Stomach (tissue), 19 donors: ENCODE measurements at places on chromosomes 2 and 18. TPM values are rescaled to one million over a fixed set of nuclear protein-coding genes. Genes with fewer than 3 reads are reported as not detected.
A peak's percentile ranks its signal among the peaks of the same experiment; 100 is the strongest.

The NOSTRIN gene
- 46.4 TPM for total RNA-seq

The HK2 gene
- 10.3 TPM for total RNA-seq

The SLC20A1 gene
- 49.0 TPM for total RNA-seq

The SLC19A3 gene
- 3.6 TPM for total RNA-seq

DNA sequence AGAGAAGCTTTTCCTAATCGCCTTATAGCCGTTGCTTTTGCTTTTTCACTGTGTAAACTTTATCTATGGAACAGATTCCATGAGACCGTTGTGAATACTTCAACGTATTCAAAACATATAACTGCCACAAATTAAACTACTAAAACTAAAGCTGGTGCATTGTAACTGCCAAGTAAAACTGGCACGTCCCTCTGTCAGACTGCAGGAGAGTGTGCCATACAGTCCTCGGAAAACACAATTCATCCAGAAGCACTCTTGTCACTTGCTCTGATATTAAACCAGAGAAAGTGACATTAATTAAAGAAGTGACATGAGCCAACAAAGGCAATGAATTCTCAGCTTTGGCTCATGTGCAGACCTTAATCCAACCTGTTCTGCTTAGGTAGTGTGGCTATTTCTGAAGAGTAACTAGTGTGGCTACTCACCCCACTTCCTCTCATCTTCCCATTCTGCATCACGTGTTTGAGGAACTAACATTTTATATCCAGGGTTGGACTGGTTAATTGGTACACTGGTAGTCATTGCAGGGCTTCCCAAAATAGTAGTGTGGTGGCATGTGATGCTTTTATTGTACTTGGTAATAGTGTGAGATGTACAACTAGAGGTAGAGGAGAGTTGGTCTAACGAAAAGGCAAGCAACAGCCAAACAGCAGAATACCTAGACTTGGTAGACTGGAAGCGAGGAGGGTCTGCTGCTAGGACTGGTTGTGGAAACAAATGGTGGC lies 9.7 kb downstream of the VRK2 start:
- H3K4me1 ChIP-seq, result peaks cover 6% of the 10 kb centered on the region
- peaks cover 6% of the 10 kb centered on the region for H3K36me3 ChIP-seq
- H3K27ac ChIP-seq, result no peak overlapping the region
- DNase-seq, result no peak
- no peaks in the 10 kb centered on the region for H3K27me3 ChIP-seq

DNA sequence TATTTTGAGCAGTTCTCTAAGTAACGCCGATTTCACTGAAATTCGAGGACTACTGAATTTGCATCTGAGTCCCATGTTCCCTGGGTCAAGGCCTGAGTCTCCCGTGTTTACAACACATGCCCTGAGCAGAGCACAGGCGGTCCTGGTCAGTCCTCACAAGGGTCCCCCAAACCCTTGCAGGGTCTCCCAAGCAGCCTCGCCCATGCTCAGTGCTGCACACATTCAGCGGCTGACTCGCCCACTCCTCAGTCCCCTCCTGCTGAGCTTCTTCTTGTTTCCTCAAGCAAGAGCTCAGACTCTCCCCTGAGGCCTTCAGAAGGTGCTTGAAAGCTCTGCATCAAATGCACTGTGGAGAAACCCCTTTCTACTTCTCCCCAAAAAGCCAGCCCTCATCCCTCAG lies 114.6 kb downstream of the INHBB start:
- DNase-seq, result no peak
- no peaks in the 10 kb centered on the region for H3K36me3 ChIP-seq
- H3K4me3 ChIP-seq, result no peak overlapping the region
- H3K27ac ChIP-seq, result no peak overlapping the region
- H3K27me3 ChIP-seq, result peaks cover 22% of the 10 kb centered on the region

DNA sequence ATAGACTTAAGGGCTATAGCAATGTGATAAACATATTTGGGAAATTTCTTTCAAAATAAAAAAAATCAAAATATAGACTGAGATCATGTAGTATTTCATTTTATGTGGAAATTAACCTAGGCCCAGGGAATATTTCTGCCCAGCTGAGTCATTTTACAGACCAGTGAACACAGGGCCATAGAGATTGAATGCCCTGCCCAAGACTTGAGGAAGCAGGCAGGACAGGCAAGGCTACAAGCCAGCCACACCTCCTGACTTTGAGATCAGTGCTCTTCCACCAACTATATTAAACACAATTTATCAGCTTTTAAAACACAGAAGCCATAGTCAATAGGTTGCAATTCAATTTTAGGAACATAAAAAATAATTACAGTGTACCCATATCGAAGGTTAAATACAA lies 12.9 kb downstream of the CCDC148 start:
- H3K4me3 ChIP-seq, result no peak overlapping the region
- no peak overlapping the region for H3K27ac ChIP-seq
- no peaks in the 10 kb centered on the region for H3K36me3 ChIP-seq
- H3K27me3 ChIP-seq, result no peaks in the 10 kb centered on the region

DNA sequence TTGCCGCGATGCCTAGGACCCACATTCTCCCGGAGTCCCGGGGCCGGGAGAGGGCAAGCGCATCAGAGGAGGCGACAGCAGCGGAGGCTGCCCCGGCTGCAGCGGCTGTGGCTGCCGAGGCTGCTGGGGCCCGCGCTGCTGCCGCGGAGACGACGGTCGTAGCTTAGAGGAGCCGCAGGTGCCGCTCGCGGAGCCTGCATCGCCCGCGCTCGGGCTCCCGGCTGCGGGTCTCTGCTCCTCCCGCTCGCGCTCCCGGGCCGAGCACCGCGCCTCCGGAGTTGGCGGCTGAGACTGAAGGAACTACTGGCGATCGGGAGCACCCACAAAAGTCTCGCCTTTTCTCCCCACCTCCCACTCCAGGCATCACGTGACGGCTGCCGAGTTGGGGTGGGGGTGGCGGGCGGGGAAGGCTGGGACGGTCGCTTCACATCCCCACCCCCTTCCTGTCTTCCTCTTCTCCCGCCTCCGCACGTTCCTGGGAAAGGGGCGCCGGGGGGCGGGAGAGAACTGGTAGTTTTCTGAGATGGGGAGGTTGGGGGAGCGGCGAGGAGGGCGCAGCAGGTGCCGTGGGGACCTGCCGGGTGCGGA lies at the start of gene LYPD1:
TSS of gene LYPD1 (minus strand) at position 298 of the 588 bp plus-strand sequence. CDS start at position 25, 273 bp downstream.
- peak within 1 kb of the TSS; percentile 53 for H3K4me3 ChIP-seq
- H3K36me3 ChIP-seq, result no peaks in the 10 kb centered on the region
- H3K27me3 ChIP-seq, result peaks cover 38% of the 10 kb centered on the region
- no peak within 1 kb of the TSS for H3K27ac ChIP-seq
- H3K4me1 ChIP-seq, result peaks cover 39% of the 10 kb centered on the region

GRCh38 chr2:143936538-143936847 lies 583.4 kb downstream of the ZEB2 start:
- H3K4me1 ChIP-seq, result peaks cover 6% of the 10 kb centered on the region
- no peaks in the 10 kb centered on the region for H3K36me3 ChIP-seq
- peak overlapping the region; percentile 53 for H3K4me3 ChIP-seq
- DNase-seq, result no peak

GRCh38 chr2:190809876-190810525 lies 70.6 kb upstream of the GLS start:
- no peaks in the 10 kb centered on the region for H3K27me3 ChIP-seq
- H3K36me3 ChIP-seq, result no peaks in the 10 kb centered on the region
- no peaks in the 10 kb centered on the region for H3K4me1 ChIP-seq

- DNase-seq, result peak; percentile 85
- H3K36me3 ChIP-seq, result no peaks in the 10 kb centered on the region
- H3K4me3 ChIP-seq, result peak overlapping the region; percentile 69
- no peaks in the 10 kb centered on the region for H3K27me3 ChIP-seq
- H3K4me1 ChIP-seq, result peaks cover 41% of the 10 kb centered on the region
- H3K27ac ChIP-seq, result peak overlapping the region; percentile 97
These were observed 667 bp downstream of the TRIB2 start for GRCh38 chr2:12717191-12718014.

- H3K4me3 ChIP-seq, result no peak overlapping the region
- no peaks in the 10 kb centered on the region for H3K27me3 ChIP-seq
- no peak for DNase-seq
These were observed 12.1 kb downstream of the MXD1 start for GRCh38 chr2:69926849-69927515.

GRCh38 chr2:11684894-11685460 lies 15.0 kb upstream of the NTSR2 start:
- no peak overlapping the region for H3K4me3 ChIP-seq
- peaks cover 36% of the 10 kb centered on the region for H3K4me1 ChIP-seq
- no peaks in the 10 kb centered on the region for H3K36me3 ChIP-seq
- no peaks in the 10 kb centered on the region for H3K27me3 ChIP-seq
- no peak for DNase-seq

- no peak overlapping the region for H3K27ac ChIP-seq
- H3K4me1 ChIP-seq, result no peaks in the 10 kb centered on the region
- no peak for DNase-seq
- H3K27me3 ChIP-seq, result no peaks in the 10 kb centered on the region
These were observed 177.7 kb upstream of the LRRTM1 start for GRCh38 chr2:80482276-80482675.

- H3K4me3 ChIP-seq, result no peak overlapping the region
- H3K36me3 ChIP-seq, result no peaks in the 10 kb centered on the region
- no peaks in the 10 kb centered on the region for H3K4me1 ChIP-seq
- H3K27me3 ChIP-seq, result no peaks in the 10 kb centered on the region
These were observed 74.2 kb downstream of the CHRNA1 start for GRCh38 chr2:174690026-174690425.
